Stimulated activated CD4-positive, alpha-beta T cell treated with anti-CD3 and anti-CD28 coated beads, TNF-alpha, amount 100 ng/mL, for 48 hours (primary cell): ENCODE measurements at places on chromosomes 5 and 9.

DNA sequence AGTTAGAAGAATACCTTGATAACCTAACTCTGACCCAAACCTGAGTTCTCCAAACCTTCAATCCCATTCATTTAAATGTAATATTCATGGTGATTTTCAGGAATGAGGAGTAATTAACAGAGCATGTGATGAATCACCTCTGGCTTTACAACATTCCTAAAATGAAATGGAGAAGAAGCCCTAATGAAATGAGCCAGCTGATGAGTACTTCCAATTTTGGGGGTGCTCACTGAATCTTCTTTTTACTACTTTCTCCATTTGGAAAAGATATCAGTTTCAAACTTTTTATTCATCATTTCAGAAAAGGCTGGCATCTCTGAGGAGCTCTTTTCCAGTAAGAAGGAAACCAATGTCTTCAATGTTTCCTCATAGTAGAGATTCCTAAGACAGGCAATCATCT lies 2.9 kb upstream of the SPINK5 start:
- no peak for DNase-seq

DNA sequence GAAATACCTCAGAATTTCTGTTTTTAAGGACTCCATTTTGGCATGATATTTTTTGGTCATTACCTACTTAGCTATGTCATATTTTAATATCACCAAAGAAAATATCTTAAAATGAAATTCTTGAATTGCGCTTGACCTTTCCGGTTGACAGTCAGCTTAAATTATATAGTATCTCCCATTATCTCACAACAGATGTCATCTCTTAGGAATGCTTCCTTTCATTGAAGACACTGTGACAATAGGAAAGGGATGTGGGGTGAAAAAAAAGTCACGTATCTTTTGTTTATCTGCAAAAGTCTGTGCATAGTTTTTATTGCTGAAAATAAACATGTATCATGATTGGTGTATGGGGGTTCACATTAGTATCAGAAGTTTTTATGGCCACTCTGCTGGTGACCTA lies 105.8 kb downstream of the INVS start:
- no peak for DNase-seq

GRCh38 chr9:95096807-95097206 lies 220.7 kb downstream of the FANCC start:
- DNase-seq = no peak

- no peak for DNase-seq
Observed at GRCh38 chr9:102587281-102587680, 407.9 kb upstream of the CYLC2 start.

DNA sequence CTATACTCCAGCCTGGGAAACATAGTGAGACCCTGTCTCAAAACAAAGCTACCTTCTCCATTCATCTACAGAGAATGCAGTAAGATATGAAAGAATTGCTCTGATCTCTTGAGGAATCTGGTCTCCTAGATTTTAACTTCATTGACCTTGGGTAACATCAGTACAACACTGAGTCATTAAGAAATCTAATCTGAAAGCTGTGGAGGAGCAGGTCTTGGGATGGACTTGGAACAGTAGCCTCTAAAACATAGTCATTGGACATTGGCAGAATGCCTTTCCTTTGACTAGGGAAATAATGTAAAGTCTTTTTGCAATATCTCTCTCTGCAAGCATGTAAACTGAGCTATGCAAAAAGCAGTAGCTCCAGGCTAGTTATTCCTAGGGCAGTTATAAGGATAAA lies 58.1 kb downstream of the KCNN2 start:
- no peak for DNase-seq

DNA sequence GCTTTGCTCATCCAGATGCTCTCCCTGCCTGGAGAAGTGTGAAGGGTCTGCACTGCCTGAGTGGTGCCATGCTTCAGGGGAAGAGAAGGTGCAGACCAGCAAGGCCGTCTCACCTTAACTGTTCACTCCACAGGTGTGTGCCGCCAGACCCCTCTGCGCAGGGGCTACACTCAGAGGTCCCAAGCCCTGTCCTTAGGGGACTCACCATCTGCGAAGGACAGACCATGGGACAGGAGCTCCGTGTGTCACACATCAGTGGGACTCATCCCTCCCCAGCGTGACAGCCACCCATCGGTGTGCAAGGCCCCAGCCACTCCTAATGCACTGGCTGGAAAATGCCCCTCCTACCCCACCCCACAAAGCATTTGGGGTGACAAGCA lies 142.9 kb downstream of the OLFM1 start:
- no peak for DNase-seq

DNA sequence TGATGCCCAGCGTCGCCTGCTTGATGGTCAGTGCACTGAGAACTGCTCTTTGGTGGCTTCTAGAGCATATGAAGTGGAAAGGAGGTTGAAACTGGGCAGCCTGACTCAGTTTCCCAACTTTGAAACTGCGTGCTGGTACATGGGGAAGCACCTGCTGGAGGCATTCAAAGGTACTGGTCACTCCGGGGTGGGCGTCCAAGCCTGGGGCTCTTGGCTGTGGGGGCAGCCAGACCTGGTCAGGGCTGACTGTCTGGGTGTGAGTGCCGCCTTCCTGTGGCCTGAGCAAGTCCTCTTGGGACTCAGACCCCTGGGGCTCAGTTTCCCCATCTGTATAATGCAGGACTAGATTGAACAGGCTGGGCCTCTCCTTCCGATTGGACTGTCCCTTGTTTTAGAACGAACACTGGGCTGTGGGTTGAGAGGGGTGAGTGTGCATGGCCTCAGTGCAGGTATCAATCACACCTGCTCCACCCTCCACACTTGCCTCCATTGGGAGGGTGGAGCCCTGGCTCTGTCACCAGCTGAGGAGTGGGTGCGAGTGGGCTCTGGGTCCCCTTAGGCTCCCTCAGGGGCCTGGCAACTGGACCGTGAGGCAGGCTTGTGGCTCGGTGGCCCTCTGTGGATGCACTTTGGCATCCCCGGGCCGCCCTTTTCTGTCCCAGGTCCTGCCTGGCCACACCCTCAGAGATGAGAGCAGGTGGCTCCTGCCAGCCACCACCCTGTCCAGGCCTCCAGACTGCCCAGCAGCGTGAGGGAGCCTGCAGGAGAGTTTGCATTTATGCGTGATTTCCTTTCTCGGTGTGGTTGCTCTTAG lies 80.2 kb downstream of the PHF2 start:
- DNase-seq = no peak

DNA sequence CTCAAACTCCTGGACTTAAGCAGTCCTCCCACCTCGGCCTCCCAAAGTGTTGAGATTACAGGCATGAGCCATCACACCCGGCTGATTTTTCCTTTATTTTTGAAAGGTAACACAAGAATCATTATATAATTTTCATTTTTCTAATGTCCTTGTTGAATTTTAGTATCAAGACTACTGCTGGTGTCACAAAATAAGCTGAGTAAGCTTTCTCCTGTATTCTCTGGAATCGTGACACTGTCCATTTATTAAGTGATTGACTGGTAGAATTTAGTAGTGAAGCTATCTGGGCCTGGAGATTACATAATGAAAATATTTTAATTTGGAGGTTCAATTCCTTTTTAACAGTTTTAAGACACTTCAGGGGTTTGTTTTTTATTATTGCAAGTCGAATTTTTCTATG lies 9.5 kb downstream of the CDK20 start:
- DNase-seq = no peak

- DNase-seq = no peak
Observed at GRCh38 chr9:121393318-121393717, 23.3 kb upstream of the STOM start.

DNA sequence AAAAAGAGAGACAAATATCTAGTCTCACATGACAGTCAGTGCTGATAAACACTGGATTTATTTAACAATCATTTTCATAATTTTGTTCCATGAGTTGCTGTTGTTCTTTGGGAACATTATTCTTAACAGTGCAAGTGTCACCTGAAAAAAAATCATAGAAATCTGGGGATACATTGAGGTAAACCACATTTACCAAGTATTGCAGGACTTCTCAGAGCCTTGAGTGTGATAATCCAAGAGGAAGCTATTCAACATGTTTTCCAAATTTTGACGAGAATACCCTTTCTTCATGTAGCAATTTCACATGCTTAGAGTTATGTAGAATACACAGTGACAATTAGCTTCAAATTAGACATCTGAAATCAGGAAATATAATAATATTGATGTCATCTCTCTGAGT lies 108.5 kb downstream of the MEGF10 start:
- DNase-seq = no peak

GRCh38 chr9:2628919-2629318 lies 7.3 kb downstream of the VLDLR start:
- no peak for DNase-seq

DNA sequence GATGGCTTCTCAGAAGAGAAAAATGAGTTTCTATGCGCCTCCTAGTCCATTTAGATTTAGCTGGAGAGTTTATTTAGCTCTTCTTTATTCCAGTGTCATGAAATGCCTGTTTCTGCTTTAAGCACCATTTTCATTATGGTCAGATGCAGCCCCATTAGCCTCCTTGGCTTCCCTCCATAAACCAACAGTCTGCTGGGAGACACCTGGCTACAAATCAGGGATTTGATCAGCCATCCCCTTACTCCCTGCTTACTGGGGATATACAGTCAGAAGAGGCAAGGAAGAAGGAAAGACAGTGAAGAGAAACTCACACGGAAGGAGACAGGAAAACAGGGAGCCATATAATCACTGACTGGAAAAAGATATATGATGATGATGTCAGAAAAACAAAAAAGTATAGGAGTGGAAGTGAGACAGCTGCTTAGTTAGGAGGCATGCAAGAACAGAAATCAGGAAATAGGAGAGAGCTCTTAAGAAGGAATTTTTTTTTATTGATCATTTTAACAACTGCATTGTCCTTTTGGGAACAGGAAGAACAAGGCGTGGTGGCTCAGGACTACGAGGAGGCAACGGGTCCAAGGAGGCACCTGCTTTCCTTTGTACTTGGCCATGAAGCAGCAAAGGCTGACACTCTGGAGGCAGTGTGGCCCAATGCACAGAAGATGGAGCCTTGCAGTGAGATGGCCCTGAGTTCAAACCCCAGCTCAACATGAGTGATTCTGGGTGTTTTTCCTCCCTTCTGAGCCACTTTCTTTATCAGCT lies 56.1 kb downstream of the MED27 start:
- DNase-seq = no peak

- DNase-seq = no peak
Observed at GRCh38 chr9:133235549-133236222, 26.6 kb upstream of the OBP2B start.

- DNase-seq = no peak
Observed at GRCh38 chr5:133390416-133391353, 221.7 kb downstream of the FSTL4 start.

DNA sequence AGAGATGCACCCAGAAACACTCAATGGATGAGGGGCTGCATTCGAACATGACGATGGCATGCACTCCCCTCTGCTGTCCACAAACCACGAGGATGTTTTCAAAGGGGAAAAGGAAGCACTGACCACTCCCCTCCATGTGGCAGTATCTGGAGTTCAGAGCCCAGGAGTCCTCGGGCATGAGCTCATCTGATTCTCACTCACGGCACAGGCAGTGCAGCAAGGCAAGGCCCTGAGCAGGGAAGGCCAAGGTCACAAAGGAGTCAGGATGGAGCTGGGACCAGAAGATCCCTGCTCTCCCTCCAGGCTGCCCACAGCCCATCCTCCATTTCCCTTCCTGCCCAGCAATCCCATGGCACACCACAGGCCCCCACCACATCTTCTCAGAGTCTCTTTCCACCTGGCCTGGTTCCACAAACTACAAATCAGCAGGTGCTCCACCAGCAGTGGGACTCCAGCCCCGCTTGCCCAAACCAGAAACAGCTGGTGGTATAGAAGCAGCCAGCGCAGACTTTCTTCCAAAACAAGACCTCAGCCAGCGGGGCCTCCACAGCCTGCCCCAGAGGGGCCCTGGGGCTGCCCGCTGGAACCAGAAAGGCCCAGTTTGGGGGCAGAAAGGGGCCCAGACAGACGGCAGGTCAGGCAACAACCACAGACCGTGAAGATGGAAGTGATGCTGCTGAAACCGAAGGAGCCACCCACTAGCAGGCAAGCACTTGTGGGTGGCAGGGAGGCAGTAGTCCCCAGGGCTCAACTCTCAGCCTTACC lies 12.2 kb downstream of the TNIP1 start:
- DNase-seq = no peak

DNA sequence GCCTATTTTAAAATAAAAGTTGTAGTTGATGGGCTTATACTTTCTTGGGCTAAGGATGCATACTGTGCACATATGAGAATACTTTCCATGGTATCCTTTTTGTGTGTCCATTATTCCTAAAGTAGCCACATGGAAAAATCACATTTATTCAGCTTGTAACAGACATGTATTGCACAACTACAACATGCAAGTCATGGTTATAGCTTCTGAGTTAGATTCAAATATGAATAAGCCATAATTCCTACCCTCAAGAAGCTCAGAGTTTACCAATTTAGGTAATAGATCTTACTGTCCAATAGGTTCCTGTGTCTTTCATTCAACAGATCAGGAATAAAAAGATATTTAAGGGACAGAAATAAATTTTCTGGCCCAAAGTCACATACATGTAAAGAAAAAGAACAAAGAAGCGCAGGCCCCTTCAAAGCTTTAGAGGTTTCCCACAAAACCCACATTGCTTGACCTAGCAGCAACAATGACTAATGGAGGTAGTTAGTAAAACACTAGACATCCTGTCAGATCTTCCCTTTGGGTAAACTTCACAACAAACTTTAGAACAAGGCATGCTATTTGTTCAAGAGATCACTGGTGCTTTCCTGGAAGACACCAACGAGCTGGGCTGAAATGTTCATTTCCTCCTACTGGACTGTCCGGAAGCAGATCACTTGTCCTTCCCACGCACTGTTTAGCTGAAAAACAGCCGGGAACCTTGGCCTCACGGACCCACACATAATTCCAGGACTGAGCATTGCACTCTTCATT lies 78.4 kb upstream of the ITGA1 start:
- DNase-seq = no peak

- DNase-seq = no peak
Observed at GRCh38 chr5:14572385-14572784, 9.2 kb upstream of the OTULINL start.
